ENCODE measurements at places on chromosomes 7 and 10.
A peak's percentile ranks its signal among the peaks of the same experiment; 100 is the strongest.

- DNase-seq, result no peak
These were observed 14.6 kb upstream of the BPGM start for GRCh38 chr7:134632052-134632451.

- DNase-seq, result no peak
These were observed 990 bp downstream of the ZNF467 start for GRCh38 chr7:149772241-149772955.

GRCh38 chr10:122561212-122561611, 658 bp downstream of the DMBT1 start:
- peak; percentile 31 for DNase-seq

GRCh38 chr7:1720326-1720725, 50.2 kb downstream of the ELFN1 start:
- DNase-seq, result no peak

DNA sequence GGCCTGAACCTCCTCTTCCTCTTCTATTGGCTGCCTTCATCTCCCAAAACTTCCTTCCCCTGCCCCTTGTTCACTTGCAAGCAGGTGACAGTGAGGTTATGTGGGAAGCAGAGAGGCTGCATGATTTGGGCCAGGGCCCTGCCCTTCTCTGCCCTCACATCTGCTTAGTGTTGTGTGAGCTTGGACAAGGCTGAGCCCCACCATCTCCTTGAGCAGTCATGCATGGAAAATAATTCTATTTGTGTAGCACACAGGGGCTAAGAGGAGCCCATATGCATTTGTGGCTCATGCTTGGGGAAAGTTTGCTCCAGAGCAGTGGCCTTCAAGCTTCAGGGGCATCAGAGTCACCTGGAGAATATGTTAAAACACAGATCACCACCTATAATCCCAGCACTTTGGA, 26.8 kb upstream of the AQP1 start:
- no peak for DNase-seq

GRCh38 chr10:37124532-37124931, 866 bp upstream of the ANKRD30A start:
- DNase-seq, result no peak

GRCh38 chr7:70097645-70098044, 499.4 kb downstream of the AUTS2 start:
- DNase-seq, result no peak

DNA sequence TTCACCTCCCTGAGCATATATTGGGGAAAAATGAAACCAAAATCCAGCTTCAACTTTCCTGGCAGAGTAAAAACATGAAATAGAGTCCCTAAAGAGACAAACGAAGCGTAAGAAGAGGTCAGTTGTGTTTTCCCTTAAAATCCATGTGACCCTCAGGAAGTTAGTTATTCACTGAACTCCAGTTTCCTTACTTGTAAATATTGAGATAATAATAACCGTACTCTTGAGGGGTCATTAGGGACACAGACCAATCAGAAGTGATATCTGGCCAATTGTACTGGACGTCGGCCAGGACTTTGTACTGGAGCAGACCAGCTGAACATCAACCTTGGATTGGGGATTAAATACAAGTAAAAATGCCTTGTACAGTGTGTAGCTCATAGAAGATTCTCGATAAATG, 167.0 kb downstream of the GATA3 start:
- DNase-seq, result no peak

GRCh38 chr7:75988568-75989499, 5.6 kb downstream of the TMEM120A start:
- DNase-seq, result no peak

DNA sequence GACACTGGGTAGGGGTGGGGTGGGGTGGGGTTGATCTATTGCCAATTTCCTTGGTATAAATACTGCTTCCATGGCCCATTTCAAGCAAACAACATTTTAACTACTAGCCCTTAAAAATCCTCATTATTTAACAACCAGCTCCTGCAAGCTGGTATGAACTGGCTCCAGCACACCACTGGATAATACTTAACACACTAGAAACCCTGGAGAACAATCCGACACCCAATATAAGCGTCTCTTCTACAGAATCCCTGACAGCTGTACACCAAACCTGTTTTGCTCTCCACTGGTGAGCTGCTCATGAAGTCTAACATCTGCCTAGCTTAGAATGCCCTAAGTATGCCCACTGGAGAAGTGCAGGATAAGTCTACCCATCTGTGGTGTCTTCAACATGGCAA, 116.8 kb downstream of the HIPK2 start:
- DNase-seq, result no peak

- peak; percentile 74 for DNase-seq
These were observed 212.8 kb downstream of the PTN start for GRCh38 chr7:137130751-137131158.

DNA sequence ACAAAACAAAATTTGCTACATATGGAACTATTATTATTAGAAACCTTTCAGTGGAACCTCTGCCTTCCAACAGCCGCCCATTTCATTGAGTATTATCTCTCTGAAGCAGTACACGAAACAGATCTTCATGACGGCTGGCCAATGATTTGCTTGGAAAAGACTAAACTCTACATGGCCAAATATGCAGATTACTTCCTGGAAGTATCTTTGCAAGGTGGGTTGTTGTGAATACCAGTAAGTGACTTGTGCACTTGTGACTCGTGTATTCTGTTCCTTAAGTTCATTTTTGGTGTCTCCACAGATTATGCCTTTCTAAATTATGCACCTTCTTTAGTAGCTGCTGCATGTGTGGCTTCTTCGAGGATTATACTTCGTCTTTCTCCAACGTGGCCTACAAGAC, 13.4 kb downstream of the CCNJ start:
- no peak for DNase-seq

GRCh38 chr7:96041171-96041570, 268.8 kb downstream of the DYNC1I1 start:
- DNase-seq, result no peak

DNA sequence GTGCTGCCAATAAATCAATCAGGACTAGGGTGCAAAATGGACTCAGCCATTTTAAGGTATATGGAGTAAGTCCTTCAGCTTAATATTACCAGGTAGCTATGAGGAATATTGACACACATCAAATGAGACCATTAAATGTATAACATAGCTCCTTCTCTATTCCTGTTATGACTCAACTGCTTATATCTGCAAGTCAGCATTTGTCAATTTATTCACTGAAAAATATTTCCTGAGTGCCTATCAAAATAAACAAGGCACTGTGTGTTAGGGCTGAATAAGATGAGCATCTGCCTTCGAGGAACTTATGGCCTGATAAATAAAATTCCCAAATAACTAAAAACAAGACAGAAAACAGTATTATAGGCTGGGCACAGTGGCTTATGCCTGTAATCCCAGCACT, 113.8 kb downstream of the CDK6 start:
- DNase-seq, result peak; percentile 55

DNA sequence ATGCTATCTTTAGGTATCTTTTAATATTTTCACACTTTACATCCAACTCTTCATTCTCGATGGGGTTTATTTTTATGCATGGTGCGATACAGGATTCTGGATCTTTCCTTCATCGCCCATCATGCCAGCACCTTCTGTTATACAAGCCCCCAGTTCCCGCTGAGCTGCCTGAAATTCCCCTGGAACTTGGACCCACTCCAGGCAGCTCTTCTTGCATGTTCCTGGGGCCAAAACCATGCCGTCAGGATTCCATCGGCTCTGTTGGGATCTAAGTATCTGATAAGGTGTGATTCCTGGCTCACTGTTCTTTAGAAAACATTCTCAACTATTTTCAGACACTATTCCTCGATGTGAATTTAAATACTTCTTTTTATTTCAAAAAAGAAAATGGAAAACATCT, 40.5 kb upstream of the PPP2R2D start:
- DNase-seq, result no peak

DNA sequence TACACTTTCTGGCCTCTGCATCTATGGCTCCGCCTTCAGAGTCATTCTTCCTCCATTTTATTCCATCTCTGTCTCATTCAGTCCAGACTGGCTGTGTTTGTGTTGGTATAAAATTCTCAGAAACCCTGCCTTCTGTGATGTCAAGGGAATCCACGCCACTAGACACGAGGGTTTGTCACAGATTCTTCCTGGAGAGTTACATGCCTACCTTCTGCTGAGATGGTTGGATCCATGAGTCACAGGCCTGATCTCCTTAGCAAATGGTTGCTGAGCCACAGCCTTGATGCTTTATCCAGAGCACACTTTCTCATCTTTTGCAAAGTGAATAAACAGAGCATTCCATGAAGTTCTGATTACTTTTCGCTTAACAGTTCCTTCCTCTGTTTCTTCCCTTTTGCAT, 35.9 kb upstream of the TSPAN33 start:
- peak; percentile 23 for DNase-seq

- DNase-seq, result peak; percentile 62
These were observed 132.4 kb downstream of the TSPAN12 start for GRCh38 chr7:120725376-120726039.

DNA sequence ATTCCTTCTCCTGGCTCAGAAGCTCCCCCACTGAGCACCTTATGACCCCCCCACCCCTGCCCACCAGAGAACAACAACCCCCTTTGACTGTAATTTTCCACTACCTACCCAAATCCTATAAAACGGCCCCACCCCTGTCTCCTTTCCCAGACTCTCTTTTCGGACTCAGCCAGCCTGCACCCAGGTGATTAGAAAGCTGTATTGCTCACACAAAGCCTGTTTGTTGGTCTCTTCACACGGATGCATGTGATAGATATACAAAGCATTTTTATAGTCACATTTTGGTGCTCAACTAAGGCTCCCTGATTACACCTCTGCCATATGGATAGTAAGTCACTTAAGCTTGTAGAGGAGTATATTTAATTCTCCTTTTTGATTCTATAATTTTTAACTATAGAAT, 985.8 kb downstream of the REEP3 start:
- DNase-seq, result no peak

DNA sequence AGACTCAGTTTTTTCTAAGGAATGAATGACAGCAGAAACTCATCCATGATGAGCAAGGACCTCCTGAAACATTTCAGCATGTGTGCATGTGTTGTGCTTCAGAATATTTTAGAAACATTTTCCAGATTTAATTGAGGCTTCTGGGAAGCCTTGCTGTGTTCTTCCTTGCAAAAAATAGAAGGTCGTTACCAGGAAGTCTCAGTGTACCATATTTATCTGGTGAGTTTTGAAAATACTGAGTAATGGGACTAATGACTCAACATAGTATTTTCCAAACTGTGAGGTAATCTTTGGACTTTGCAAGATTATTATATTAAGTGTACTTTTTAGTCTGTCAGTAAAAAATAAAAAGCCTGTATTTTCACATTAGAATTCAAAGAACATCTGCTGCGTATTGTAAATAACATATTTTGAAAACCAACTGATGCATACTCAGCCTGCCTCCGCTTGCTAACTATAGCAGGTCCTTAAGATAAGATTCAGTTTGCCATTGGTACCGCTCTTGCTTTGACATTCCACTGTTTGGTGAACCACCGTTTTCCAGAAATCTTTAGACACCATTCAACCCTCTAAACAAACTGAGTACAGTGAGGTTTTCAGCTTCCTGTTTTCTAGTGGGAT, 739.6 kb upstream of the GALNT17 start:
- no peak for DNase-seq

DNA sequence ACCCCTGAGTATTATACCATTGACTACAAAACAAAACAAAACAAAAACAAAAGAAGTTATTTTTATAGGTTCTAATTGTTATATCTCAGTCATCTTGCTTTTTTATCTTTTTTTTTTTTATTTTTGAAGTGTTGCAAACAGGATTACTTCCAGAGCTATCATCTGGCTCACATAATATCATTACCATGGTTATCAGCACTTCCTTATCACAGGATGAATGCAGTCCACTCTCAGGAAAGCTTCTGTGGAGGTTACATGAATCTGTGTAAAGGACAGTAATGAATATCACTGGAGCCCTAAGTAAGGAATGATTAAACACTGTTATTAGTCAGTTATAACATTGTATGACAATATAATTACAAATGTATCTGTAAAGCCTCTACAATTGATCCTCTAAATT, 451.5 kb downstream of the PLXDC2 start:
- no peak for DNase-seq

DNA sequence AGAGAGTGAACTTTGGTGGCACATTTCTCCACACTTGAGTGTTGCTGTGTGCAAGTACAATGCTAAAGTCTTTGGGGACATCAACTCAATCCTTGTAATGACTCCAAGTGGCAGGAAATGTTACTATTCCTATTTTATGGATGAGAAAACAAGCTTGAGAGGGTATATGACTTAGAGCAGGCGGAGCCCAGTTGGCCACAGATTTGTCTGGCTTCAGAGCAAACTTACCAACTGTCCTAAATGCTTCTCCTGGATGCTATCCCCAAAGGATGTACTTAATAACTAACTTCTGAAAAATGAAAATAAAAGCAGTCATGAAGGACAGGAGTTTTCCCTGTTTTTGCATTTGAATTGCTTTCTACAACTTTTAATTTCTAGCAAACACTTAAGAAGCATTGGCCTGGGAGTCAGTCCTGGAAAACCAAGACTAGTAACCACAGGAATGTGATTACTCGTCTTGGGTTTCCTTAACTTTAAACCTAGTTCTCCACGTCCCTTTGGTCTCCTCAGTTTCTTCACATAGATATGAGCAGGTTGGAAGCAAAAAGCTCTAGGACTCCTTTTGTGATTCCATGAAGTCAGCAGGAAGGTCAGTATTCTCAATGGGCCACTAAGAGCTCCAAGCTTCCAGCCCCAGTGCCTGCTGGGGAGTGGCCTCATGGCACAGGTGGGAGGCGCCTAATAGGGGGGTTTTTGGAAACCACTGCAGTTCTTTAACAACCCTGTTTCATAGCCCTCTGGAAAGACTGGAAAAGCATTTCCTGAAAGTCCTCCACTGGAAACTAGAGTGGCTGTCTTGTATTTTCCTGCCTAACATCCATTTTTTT, 140.8 kb downstream of the GLCCI1 start:
- peak; percentile 39 for DNase-seq

GRCh38 chr10:12081879-12082557, 13.3 kb downstream of the DHTKD1 start:
- peak; percentile 77 for DNase-seq

DNA sequence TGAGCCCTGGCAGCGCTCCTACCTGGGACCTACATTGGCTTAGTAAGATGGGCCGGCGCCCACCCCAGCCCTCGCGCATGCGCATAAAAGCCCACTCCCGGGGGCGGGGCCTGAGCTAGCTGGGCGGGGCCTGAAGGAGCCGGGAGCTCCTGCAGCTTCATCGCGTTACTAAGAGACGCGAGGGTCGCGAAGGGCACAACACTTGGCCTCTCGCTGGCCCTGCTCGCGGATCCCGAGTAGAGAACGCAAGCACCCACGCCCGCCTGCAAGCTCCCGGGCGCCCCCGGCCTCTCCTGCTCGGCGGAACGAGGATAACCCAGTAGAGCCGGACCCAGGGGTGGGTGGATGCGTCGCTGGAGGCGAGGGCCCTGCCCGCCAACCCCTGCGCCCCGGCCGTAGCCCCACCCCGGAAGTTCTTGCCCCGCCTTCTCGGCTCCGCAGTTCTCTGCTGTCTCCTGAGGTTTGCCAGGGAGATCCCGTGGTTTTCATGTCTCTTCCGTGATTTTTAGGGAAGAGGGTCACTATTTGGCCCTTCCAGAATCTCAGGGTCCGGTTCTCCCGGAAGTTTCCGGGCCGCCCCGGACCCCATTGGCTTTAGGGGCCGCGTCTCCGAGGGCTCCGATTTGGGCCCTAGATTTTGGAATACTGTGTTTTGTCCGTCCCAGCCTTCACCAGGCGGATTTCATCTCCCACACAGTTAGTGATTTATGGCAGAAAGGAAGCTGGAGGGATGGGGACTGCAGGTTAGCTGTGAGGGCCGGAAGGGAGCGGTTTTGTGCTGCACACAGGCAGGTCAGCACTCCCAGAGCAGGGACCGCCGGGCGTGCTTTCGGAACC, at the start of gene MEIG1:
Gene MEIG1, plus strand, starts transcription at position 168 of the 837 bp plus-strand sequence. CDS start 7,081 bp downstream, outside the sequence.
- peak; percentile 95 for DNase-seq

- no peak for DNase-seq
These were observed 3.5 kb downstream of the SUN1 start for GRCh38 chr7:835485-836401.
